Stimulated activated CD4-positive, alpha-beta T cell treated with anti-CD3 and anti-CD28 coated beads, Interleukin-15, amount 100 ng/mL, for 1 hour (primary cell): ENCODE measurements at places on chromosomes 6 and 20.

- no peak for DNase-seq
These were observed 158.8 kb downstream of the KIF6 start for GRCh38 chr6:39566456-39566855.

- peak; percentile 14 for DNase-seq
These were observed 717 bp downstream of the CSNK2A1 start for GRCh38 chr20:542777-543368.

- DNase-seq = no peak
These were observed 87.8 kb upstream of the TIAM2 start for GRCh38 chr6:154907291-154907690.

- DNase-seq = no peak
These were observed 214.2 kb downstream of the CDH26 start for GRCh38 chr20:60172346-60172984.

DNA sequence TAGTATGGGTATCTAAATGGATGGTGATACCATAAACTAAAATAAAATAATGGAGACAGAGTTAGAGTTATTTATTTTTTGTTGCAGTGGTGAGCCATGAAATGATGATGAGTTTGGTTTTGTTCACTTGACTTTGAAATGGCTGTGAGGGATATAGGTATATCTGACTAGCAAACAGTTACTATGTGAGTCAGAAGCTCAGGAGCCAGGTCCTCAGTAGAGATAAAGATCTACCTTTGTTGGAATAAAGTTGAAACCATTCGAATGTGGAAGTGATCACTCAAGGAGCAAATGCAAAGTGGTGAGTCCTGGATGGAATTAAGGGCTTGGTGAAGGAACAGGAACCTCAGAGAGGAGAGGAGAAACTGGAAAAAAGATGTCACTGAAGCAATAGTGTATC lies 86.0 kb upstream of the TPD52L1 start:
- DNase-seq = no peak

DNA sequence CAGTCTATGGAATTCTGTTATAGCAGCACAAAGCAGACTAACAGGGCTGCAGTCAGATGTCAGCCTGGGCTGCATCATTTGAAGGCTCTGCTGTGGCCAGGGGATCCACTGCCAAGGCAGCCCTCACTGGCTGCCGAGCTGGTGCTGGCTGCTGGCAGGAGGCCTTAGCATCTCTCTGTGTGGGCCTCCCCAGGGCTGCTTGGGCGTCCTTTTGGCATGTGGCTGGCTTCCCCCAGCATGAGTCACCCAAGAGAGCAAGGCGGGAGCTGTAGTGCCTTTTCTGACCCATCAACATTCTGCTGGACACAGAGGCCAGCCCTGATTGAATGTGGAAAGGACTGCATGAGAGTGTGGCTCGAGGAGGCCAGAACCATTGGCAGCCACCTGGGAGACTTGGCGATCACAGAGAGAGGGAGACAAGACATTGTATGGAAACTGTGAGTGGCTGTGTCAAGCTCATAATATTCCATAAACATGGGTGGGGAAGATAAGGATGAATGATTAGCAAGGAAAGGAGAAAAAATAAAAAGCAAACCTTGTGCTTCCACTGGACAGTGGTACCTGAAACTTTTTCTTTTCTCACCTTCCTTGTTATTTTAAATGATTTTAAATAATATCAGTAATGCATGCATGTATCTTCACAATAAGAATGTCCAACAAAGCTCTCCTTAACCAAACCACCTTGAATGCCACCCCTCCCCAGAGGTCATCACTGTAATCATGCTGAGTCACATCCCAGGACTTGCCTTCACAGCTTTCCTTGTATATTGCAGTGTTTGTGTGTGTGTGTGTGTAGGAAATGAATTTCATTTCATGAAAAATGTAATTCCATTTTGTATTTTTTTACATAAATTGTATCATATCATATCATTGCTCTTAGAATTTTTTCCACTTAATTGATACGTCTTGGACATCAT lies 55.0 kb upstream of the VSX1 start:
- no peak for DNase-seq

DNA sequence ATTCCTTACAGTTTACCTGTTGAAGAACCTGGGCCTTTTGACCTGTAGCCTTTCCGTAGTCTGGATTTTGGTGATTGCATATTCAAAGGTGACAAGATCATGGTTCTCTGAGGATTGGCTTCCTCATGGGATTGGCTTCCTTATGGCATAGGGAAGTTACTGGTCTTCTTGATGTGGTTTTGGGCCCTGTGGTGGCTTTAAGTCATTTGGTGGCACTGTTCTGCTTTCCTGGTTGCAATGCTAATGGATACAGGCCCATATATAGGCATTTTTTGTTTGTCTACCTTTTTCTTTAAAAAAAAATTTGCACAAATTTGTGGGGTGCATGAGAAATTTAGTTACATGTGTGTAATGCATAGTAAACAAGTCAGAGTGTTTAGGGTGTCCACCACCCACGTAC lies 185.7 kb downstream of the CDKAL1 start:
- no peak for DNase-seq

GRCh38 chr6:84920021-84920420 lies 155.6 kb upstream of the TBX18 start:
- no peak for DNase-seq

DNA sequence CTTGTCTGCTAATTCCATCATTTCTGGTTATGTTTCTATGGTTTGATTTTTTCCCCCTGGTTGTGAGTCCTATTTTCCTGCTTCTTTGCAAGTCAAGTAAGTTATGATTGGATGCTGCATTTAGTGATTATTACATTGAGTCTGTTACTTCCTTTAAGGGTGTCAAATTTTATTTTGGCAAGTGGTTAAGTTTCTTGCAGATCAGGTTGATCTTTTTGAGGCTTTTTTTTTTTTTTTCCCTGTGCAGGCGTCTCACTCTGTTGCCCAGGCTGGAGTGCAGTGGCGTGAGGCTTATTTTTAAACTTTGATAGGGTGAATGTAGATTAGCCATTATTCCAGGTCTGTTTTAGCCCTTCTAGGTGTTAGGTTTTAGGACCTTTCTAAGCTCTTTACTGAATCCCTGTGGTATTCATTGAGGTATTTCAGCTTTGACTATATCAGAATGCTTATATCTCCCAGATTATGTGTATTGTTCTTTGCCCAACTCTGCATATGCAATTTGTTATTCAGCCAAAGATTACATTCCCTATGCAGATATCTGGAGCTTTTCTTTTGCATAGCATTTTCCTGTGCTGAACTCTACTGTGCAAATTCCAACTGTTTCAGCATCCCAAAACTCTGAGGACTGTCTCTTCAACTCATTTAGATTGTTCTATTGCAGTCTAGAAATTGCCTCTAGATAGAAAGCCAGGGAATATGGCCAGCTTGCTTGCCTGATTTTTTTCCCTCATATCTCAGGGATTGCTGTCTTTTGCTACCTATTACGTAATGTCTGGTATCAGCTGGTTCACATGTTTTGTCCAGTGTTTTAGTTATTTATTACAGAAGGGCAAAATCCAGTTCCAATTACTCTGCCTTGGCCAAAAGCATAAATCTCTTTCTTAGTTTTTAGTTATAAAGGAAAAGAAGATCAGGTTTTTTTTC lies 113.3 kb downstream of the AFG1L start:
- DNase-seq = no peak
